T-cell (primary cell): ENCODE measurements at places on chromosomes 11 and 22.

GRCh38 chr11:73784080-73784634 lies 3.5 kb upstream of the MRPL48 start:
- DNase-seq = no peak

- no peak for DNase-seq
Observed at GRCh38 chr22:39956932-39957664, 3.1 kb upstream of the TMA7B start.

GRCh38 chr22:33112580-33112979 lies 54.4 kb upstream of the SYN3 start:
- DNase-seq = no peak

DNA sequence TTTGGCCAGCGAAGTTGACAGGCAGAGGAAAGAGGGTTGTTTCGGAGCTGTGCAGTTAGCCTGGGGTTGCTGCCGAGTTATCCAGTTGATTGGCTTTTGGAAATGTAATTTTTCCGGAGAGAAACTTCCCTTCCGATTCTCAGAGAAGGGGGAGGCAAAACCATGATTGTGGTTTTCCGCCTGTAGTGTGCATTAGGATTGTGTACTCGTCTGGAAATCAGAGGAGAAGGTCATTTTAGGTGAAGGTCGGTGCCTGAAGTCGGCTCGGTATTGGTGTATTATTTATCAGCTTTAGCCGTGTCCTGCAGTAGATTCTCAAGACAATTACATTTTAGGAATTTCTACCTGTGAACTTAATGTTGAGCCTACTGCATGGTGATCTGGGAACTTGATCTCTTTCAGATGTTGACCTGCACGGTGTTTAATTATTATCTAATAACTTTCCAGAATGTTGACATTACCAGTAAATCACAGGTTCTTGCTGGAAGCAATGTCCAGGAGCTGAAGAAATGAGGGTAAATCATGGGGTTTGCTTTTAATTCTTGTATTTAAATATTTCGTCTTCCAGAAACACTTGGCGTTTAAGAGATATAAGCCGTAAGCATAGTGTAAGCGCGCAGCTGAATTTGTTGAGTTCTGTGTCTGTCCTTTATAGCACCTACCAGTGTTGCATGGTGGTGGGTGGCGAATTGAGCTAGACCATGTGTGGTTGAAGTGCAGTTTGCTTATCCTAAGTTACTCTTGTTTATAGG lies 1.3 kb downstream of the ARHGEF12 start:
- no peak for DNase-seq

- no peak for DNase-seq
Observed at GRCh38 chr11:65488273-65489034, 10.4 kb upstream of the MALAT1 start.

DNA sequence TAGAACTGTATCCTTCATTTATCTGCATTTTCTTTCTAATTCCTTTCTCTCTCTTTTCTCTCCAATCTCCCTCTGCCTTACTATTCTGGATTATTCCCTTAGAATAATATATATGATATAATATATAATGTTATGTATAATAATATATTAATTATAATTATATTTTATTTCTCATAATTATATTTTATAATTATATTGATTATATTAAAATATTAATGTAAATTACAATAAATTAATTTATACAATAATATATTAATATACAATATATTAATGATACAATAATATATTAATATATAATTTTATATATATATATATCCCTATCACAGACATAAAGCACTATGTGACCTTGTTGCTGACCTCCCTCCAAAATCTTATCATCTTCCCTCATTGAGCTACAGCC lies 661.3 kb upstream of the CHORDC1 start:
- no peak for DNase-seq
